ENCODE measurements at places on chromosomes 7 and 10.
A peak's percentile ranks its signal among the peaks of the same experiment; 100 is the strongest.

GRCh38 chr7:88927-89231 lies 103.5 kb upstream of the FAM20C start:
- no peak for DNase-seq

DNA sequence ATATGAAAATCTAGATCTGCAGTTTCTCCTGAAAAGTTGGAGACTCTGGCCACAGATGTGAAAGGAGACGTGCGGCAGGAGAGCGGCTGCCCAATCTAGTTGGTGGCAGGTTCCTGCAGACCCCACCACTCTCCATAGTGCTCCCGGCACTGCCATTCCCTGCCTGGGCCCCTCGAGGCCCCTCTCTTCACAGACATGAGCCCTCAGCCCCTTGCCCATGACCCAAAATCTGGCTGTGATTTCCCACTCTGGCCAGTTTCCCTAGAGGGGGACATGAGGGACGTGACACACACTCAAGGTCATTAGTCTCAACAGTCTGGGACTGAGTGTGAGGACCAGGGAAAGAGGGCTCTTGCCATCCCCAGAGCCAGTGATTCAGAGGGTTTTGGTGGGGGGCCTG lies 138.7 kb downstream of the PTPN20 start:
- DNase-seq: no peak

DNA sequence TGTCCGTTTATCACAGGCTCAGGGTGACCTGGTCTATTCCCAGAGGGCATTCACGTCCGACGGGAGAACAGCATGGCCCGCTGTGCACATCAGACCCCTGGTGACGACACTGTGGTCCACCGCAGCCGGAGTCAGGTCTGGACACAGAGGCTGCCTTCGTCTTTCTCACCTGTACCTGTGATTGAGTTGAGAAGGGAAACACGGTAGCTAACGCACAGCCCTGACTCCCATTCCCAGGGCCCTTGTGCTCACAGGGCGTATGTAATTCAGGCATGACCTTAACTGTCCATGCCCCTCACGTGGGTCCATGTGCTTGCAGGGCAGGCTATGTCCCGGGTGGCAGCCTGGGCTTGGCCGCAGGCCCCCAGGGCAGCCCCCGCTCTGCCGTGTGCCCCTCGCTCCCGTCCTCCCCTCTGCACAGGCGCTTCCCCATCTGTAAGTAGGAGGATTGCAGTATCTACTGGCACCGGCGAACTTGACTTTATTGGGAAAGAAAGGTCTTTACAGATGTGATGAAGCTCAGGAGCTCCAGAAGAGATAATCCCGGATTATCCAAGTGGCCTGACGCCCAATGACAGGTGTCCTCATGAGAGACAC lies 221.3 kb upstream of the TCERG1L start:
- no peak for DNase-seq

DNA sequence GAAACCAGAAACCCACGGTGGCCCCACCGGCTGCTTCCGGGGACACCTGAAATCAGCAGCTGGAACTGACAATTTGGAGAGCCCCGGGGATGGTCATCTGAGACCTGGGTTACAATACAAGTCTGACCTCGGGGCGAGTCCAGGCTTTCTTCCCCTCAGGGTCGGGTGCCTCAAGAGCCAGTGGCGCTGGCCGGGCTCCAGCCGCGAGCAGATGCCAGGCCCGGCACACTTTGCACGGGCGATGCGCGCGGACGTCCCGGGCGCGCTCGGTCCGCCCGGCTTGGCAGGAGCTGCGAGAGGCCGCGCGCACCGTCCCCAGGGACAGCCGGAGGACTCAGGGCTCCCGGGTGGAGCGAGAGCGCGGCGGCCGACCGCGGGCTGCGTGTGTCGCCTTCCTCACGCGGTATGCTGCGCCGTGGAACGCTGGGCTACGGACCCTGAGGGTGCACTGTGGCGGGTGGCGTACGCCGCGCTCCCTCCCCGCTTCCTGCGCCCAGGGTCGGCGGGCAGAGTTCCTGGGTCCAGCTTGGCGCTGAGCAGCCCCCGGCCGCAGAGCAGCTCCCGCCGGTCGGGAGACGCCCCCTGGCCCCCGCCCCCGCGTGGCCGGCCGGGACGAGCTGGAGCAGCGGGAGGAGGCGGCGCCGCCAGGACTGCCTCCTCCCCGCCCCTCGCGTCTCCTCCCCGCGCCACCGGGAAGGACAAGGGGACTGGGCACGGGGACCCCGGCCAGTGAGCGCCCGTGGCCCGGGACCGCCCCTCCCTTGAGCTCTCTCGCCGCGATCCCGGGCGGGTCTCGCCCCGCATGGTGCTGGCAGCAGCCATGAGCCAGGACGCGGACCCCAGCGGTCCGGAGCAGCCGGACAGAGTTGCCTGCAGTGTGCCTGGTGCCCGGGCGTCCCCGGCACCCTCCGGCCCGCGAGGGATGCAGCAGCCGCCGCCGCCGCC lies at the start of gene RBM20:
TSS of gene RBM20 (plus strand) at position 684 of the 945 bp plus-strand sequence. CDS start at position 803, 119 bp downstream.
- DNase-seq: no peak

- DNase-seq: no peak
These were observed 370.6 kb downstream of the PARD3 start for GRCh38 chr10:34444223-34445183.

GRCh38 chr7:8566016-8566415 lies 132.6 kb downstream of the NXPH1 start:
- DNase-seq: no peak

GRCh38 chr7:66415659-66416265 lies 210.6 kb downstream of the TPST1 start:
- DNase-seq: no peak

GRCh38 chr7:40248681-40249080 lies 113.9 kb downstream of the SUGCT start:
- DNase-seq: no peak

- DNase-seq: no peak
These were observed 7.8 kb downstream of the LIPF start for GRCh38 chr10:88672041-88672440.

- DNase-seq: no peak
These were observed 2.1 kb downstream of the GHRHR start for GRCh38 chr7:30965883-30966282.

DNA sequence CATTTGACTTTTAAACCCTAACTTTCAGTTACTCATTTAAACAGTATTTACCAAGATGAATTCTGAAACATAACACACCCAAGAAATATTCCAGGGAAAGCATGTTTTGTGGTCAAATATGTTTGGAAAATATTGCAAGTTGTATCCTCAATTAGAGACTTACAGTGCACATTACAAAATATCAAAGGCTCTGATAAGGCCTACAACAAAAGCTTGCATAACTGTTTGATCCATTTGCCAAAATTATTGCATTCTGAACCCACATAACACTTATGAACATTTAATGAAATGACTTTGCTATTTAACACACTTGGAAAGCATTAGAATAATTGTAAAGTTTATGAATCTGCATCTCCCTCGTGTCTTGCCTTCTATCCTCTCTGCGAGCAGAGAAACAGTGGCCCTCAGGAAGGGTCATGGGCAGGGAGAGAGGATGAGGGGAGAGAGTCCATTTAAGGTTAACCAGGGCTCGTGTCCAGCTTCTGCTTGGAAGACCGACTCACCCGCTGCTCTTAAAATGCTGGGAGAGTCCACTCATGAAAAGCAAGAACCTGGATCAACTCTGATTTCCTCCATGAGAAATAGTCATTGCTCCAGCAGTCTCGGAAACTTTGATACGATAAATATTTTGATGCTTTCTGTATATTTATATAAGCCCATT lies 408.2 kb upstream of the ZMIZ1 start:
- no peak for DNase-seq

DNA sequence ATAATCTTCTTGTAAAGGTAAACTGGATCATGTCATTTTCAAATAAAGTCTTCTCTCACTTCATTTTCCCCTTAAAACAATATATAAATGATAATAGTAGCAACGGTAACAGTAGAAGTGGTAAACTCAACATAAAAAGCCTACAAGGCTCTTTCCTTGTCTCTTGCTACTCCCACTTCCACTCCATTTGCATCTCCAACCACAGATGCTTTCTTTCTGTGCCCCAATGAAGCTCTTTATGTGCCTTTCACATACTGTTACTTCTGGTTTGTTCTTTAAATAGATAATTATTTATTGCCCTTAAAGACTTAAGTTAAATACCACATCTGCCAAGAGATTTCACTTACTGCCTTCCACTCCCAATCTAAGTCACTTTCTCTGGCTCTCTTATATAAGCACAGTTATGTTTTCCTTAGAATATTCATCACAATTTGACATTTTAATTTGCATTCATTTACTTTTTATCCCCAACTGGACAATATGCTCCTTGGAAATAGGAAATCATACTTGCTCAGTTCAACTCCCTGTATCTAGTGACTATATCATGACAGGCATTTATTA lies 149.9 kb downstream of the CRPPA start:
- no peak for DNase-seq

GRCh38 chr7:32047075-32047474 lies 23.1 kb downstream of the PDE1C start:
- DNase-seq: no peak

- DNase-seq: no peak
These were observed 3.3 kb downstream of the FRAT2 start for GRCh38 chr10:97331153-97331703.

- DNase-seq: no peak
These were observed 365.1 kb downstream of the BBS9 start for GRCh38 chr7:33494474-33494873.

DNA sequence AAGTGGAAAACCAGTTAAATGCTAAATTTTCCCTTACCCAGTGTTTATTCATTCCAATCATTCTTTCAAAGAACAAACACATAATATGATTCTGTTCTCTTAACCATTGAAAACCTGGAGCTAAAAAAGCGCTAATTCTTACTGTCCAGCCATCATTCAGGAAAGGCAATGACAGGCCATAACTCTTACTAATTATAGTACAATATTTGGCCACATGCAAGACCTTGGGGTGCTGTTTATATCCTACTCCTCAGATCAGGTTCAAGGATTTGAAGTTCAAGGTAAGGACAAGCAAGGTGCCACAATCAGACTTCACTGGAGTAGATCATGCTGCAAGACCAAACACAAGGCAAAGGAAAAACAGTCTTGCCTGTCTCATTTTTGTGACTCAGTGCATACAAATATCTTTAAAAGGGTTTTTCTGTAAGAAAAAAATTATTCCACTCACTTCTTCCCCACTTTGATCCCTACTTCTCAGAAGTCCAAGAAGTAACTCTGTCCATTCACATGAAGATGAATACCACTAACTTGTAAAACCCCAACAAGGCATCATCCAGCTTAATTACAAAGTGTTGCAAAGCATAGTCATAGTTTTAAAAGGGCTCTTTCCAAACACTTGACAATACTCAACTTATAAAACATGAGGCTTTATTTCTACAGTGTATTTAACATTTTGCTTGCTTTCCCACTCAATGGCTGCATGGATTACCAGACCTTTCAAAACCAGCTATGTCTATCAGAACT lies 153.0 kb downstream of the DOCK4 start:
- no peak for DNase-seq

- DNase-seq: no peak
These were observed 9.5 kb downstream of the GRIFIN start for GRCh38 chr7:2466675-2467074.

DNA sequence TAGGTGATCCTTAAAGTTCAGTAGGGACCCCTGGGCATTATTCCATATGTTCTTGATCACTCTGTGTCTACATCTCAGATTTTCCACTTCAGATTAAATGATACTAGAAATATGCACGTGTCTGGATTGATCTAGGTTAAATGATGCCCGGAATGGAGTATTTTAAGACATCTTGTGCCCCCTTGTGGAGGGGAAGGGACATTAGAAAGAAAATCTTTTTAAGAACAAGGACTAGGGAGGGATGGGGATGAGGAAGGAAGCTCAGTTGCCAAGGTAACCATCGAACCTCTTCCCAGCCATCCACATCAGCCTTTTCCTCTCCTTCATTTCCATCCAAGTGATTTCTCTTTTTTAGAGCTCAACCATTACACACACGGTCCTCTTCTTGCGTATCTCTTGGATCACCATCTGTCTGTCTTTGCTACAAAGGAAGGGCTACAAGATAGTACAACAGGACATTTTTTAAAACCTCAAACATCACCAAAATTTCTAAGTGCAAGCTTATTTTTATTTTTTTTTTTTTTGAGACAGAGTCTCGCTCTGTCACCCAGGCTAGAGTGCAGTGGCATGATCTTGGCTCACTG lies 40.5 kb downstream of the PRSS2 start:
- peak; percentile 58 for DNase-seq

DNA sequence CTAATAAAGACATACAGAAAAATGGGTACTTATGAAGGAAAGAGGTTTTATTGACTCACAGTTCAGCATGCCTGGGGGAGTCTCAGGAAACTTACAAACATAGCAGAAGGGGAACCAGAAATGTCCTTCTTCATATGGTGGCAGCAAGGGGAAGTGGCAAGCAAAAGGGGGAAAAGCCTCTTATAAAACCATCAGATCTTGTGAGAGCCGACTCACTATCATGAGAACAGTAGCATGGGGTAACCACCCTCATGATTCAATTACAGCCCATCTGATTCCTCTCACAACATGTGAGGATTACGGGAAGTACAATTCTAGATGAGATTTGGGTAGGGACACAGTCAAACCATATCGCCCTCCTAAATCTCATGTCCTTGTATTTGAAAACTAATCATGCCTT lies 1305.4 kb upstream of the SORCS1 start:
- no peak for DNase-seq

DNA sequence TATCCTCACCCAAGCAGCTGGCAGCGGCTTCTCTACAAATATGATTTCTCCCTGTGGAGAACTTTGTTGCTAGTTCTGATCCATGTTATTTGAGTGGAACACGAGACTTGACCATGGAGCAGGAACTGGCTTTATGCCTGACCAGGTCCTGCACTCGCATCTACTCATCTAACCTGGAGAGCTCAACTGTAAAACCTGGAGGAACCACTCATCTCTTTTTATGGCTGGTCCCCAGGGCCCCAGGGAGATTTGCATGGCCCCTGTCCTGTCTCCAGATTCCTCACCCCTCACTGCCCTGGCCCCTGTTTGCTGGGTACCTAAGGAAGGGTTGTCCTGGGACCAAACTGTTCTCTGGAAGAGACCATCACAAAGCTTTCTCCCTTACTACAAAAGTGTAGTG lies 16.0 kb downstream of the TCAF1 start:
- DNase-seq: no peak

DNA sequence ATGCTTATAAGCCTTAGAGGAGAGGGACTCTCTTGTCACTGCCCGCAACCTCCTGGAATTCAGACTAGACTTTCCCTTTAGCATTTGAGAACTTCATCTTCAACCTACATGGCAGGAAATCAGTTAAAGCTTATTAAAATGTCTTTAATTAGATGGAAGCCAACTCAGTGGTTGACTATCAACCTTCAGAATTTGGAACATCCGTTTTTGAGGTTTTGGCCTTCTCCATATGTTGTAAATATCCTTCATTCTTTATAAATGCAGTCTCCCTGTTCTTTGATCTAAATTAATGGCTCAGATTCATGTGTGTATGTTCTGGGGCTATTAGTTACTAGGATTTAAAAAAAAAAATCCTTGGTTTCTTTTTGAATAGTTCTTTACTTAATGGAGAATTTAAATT lies 85.0 kb downstream of the ANKRD61 start:
- DNase-seq: no peak

DNA sequence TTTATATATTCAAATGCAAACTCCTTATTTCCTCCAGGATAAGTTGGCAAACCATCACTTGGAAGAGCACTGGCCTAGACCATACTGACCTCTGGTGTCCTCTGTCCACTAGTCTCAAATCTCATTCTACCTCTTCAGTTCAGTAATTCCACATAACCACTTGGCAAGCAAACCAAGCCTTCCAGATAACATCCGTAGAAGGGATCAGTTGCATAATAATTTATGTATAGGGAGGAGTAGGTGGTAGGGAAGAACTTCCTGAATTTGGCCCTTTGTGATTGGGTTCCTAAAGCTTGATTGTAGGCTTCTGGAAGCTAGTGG lies 55.0 kb downstream of the WAC start:
- DNase-seq: peak; percentile 67

- no peak for DNase-seq
These were observed 127.3 kb downstream of the MARCHF5 start for GRCh38 chr10:92418221-92418620.

GRCh38 chr7:85529201-85529600 lies 342.3 kb upstream of the SEMA3D start:
- DNase-seq: peak; percentile 2

Measured in MCF 10A (cell line).